CD4-positive, alpha-beta T cell treated with Interleukin-17A for 1 hour (primary cell): ENCODE measurements at places on chromosomes 13 and 19.

GRCh38 chr13:30654430-30654829, 36.7 kb downstream of the USPL1 start:
- DNase-seq, result peak; percentile 58

GRCh38 chr19:39645800-39646411, 9.8 kb upstream of the LGALS16 start:
- no peak for DNase-seq

GRCh38 chr13:26882731-26883130, 122.1 kb upstream of the GPR12 start:
- DNase-seq, result no peak

GRCh38 chr13:67574320-67575233, 344.4 kb upstream of the PCDH9 start:
- no peak for DNase-seq

- DNase-seq, result peak; percentile 61
Measured at GRCh38 chr19:45508861-45509691, 1.8 kb downstream of the VASP start.

DNA sequence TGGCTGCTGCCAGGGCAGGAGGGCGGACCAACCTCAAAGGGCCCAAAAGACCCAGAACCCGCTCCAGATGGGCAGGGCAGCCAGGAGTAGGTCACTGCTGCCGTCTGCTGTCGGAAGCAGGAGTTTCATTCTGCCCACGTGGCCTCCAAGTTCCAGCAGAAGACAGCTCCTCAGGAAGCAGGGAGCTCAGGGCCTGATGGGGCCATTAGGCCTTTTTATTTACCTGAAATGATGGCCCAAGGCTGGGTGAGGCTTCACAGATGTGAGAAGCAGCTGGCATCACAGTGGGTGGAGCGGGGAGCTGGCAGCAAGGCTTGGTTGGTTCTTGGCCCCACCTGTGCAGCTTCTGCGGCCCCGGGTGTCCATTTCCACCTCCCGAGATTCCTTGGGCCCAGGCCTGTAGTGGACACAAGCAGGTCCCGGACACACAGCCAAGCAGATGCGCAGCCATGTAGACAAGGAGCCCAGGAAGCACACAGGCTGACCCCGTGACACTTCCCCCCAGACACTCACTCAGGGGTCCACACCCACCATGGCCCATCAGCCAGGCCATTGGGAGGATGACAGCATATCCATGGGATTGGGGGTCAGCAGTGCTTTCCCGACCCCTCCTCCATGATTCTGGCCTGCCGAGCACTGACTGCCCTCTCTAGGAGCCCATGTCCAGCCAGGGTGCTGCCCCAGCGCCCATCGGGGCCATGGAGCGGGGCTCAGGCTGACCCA, 26.4 kb downstream of the C13orf46 start:
- DNase-seq, result no peak

- no peak for DNase-seq
Measured at GRCh38 chr19:38030686-38031422, 123.8 kb downstream of the SIPA1L3 start.

DNA sequence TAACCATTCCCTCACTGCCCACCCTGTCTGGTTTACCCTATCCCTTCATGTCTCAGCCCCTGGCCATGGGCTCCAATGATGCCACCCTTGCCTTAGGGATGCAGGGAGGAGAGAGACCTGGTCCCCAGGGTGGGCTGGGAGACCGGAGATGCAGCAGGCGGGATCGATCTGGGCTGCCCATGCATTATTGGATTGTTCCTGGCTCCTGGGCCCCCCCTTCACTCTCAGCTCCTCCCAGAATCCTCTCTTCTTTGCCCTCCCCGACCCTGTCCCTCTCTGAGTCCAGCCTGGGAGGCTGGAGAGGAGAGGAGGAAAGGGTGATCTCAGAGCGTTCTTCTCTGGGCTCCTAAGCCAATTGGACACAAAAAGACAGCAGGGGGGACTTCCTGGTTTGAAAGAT, 5.8 kb downstream of the KASH5 start:
- no peak for DNase-seq

DNA sequence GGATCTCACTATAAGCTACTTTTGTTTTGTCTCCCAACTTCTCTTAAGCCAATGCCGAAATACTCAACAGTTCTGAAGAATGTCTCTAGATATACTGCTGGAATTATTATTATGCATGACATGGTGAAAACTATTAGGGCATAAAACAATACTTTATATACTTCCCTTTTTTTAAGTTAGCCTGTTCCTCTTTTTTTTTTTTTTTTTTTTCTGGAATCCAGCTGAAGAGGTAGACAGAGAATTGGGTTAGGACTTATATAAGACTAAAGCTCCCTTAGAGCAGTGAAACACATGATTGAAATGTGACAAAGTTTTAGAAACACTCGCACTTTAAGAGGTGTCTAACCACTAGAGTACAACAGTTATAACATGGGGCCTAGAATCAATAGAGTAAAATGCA, 850.9 kb upstream of the PCDH9 start:
- no peak for DNase-seq

- no peak for DNase-seq
Measured at GRCh38 chr13:110475550-110476219, 85.8 kb downstream of the RAB20 start.

DNA sequence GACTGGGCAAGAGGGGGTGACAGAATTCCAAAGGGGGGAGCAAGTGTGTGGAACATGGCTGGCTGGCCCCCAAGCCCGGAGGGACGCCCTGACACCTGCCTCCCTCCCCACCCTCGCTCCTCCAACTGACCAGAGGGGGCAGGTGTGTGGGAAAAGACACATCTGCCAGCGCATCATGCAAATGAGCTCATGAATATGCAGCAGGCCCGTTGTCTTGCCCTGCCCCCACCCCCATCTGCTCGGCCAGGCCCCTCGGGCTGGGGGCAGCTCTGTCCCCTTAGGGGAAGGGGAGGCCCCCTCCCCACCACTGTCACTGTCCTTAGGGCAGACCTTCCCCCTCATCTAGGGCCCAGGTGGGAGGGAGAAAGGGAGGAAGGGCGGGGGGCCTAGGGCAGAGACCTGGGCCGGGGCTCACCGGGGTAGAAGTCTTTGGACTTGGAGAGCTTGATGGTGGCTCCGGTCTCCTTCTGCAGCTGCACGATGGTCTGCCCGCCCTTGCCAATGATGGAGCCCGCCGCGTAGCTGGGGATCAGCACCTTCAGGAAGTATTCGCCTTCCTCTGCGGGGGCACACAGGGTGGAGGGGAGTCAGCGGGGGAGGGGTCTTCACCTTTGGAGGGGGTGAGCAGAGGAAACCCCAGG, 12.9 kb downstream of the NOVA2 start:
- DNase-seq, result no peak

DNA sequence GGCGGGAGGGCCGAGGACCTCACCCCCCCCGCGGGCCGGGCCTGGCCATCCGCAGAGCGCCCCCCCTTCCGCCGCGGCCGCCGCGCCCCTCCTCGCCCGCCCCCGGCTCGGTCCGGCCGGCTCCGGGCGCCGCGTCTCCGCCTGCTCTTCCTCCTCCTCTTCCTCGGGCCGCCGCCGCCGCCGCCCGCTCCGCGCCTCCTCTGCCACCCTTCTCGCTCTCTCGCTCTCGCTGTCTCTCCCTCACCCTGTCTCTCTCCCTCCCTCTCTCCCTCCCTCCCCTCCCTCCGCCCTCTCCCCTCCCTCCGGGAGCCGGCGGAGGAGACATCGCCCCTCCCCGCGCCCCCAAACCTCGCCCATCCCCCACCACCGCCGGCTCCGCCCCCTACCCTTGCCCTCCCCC, at the start of gene SHANK1:
Gene SHANK1 (minus strand): TSS at position 237 of the 400 bp plus-strand sequence. CDS start 2,883 bp downstream, outside the sequence.
- DNase-seq, result no peak

DNA sequence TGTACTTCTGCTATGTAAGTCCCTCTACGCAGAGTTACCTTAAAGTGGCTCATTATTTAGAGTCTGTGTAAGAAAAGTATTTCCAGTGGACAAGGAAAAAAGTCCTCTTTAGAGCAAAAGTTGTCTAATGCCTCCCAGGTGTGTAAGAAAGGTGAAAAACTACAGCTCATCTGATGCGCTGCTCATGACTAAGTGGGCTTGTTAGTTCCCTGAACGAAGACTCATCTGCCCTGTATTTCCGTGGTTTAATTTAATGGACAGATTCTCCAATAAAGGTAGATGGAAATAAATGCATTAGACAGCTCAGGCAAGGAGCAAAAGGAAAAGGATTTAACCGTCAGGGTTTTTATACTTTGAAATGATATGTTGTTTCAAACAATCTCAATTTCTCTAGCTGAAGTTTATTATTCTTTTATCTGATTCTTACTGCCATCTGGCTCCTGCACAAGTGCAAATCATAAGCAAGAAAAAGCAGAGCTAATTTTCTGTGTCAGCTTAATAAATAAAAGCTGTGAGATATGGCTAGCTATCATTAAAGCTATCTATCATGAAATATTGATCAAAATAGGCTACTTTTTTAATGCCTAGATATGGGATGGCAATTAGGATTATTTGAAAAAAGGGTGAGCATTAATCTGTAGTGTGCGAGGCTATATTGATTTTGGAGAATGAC, 73.7 kb upstream of the PCDH9 start:
- no peak for DNase-seq

DNA sequence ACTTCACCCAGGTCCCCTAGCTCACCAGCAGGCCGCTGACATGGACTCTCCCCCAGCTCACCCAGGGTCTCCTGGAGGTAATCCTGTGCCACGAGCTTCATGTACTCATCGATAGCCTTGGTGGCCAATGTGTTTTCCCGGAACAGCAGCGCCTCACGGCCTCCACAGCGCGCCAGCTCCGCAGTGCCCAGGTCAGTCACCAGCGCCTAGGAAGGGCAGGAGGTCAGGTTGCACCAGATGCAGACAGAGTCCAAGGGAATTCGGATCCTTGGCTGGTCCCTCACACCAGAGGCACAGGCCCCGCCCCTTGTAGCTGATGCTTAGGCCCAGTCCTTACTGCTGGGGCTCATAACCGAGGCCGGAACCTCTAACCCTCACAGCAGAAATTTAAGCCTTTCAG, 6.7 kb upstream of the WIZ start:
- no peak for DNase-seq

GRCh38 chr19:287381-287871, 3.8 kb downstream of the PLPP2 start:
- DNase-seq, result no peak

GRCh38 chr13:75869981-75870380, 233.9 kb downstream of the LMO7 start:
- DNase-seq, result peak; percentile 59

DNA sequence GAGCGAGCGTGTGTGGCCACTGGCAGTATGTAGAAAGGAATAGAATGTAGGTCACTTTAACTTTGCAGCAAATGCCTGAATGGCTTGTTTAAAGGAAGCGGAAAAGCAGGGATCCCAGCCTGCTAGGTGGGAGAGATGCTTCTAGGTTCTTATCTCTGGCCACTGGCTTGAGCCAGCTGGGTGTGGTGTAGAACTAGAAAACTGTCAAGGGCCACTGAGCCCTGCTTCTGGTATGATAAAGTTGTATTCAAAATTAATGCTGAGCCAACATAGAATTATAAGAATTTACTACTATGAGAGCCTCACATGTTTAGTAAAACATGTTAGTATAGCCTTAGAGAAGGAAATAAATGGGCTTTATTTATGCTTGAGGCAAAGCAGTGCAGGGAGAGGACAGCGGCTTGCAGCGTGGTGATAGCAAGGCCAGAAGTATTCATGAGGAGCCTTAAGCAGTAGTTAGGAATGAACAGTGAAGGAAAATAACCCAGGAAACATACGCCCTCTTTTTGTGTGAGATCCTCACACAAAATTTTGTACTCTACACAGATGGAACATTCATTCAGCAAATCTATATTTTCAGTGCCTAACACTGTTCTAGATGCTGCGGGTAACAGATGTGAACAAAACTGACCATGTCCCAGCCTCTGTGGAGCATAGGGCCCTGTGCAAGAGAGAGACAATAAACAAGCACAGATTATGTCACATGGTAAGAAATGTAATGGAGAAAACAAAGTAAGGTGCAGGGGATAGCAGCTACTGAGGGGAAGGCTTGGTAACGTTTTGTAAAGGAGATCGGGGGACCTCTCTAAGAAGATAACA, 863.2 kb downstream of the DIAPH3 start:
- no peak for DNase-seq

- no peak for DNase-seq
Measured at GRCh38 chr13:95547531-95548167, 4.9 kb upstream of the CLDN10 start.

GRCh38 chr19:49148784-49149651, 6.2 kb downstream of the HRC start:
- peak; percentile 86 for DNase-seq

- DNase-seq, result no peak
Measured at GRCh38 chr13:30877335-30877734, 28.7 kb upstream of the MEDAG start.

DNA sequence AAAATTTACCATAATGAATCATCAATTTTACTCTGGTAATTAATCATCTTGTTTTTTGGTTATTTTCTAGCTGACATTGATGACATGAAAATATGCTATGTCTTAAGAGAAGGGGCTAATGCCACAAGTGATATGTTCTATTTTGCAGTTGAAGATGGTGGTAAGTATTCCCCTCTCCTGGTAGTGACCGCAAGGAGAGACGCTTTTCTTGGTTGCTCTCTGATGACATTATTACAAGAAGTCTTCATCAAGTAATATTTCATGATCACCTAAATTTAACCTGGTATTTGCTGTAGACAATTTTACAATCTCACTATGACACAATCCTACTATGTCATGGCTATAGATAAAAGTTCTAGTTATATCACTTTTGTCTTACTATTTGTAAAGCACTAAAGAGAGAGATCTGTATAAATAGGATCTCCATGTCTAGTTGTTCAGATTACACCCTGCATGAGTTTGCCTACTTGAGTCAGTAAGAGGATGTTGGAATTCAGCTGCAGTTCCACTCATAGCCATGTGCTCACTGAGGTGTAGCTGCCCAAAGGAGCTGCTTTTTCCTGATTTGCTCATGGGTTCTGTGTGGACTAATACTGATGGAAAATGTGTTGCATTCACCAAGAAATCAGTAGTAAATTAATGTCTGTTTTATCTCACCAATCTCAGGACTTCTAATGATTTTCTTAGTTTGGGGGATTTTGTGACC, 10.9 kb downstream of the FREM2 start:
- DNase-seq, result no peak

GRCh38 chr13:104571893-104572229, 1505.6 kb upstream of the SLC10A2 start:
- DNase-seq, result no peak

DNA sequence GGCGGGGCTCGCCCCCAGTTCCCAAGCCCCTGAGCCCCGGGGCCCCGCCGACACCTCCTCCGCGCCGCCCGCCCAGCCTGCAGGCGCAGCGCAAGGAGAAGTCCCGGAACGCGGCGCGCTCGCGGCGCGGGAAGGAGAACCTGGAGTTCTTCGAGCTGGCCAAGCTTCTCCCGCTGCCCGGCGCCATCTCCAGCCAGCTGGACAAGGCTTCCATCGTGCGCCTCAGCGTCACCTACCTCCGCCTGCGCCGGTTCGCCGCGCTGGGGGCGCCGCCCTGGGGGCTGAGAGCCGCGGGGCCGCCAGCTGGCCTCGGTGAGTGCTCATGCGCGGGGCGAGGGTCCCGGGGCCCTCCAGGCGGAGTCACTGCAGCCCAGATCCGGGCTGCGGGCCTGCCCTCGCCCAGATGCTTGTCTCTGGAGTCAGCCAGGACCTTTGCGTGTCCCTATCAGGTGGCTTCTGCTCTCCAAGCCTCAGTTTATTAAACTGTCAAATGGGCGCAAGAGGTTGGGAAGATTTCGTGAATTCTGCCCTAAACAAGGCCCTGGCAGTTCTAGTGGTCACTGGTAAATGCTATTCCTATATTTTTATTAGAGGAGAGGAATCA, 2.0 kb downstream of the NPAS1 start:
- no peak for DNase-seq
